ENCODE measurements at places on chromosomes 2 and 18.

GRCh38 chr18:32321826-32322225, 132.0 kb downstream of the MEP1B start:
- DNase-seq = no peak
- peaks cover 7% of the 10 kb centered on the region for H3K4me1 ChIP-seq
- H3K27ac ChIP-seq = no peak overlapping the region
- no peak overlapping the region for H3K4me3 ChIP-seq
- H3K27me3 ChIP-seq = no peaks in the 10 kb centered on the region
- H3K36me3 ChIP-seq = no peaks in the 10 kb centered on the region

DNA sequence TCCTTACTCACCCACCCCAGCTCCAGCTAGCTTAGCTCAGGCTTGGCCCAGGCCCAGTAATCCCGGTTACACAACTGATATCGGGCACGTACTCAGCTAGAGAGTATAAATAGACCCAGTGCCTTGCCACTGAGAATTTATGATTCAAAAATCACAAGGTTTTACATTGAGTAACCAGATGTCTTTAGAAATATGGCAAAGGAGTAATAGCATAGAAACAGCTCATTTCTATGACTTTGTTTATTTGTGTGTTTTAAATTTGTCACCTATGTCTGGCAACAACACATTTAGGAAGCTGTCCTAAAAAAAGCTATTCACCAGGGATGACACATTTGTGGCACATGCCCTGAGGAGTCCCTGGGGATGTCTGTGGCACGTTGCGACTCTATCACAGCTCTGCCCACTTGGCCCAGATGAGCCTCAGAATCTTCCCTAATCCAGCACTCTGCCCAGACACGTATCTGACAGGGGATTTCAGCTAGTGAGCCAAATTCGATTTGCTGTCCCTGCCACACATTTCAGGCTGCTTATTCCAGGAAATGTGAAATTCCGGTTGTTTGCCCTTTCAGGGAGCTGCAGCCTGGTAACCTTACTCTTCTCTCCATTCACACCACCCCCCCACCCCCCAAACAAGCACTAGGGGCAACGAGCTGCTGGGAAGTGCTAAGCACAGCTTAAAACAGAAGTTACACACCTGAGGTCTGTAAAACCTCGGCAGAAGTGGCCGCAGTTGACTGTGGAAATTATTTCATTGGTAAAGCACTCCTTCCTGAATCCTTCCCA, 85.4 kb upstream of the ZCCHC2 start:
- no peaks in the 10 kb centered on the region for H3K27me3 ChIP-seq
- no peaks in the 10 kb centered on the region for H3K36me3 ChIP-seq
- H3K27ac ChIP-seq = no peak overlapping the region

- H3K4me1 ChIP-seq = no peaks in the 10 kb centered on the region
- H3K27ac ChIP-seq = no peak overlapping the region
- H3K4me3 ChIP-seq = no peak overlapping the region
- no peaks in the 10 kb centered on the region for H3K36me3 ChIP-seq
- no peaks in the 10 kb centered on the region for H3K27me3 ChIP-seq
These were observed 267.7 kb downstream of the PRKCE start for GRCh38 chr2:45919160-45919650.

- H3K4me1 ChIP-seq = no peaks in the 10 kb centered on the region
- no peak overlapping the region for H3K4me3 ChIP-seq
- no peak for DNase-seq
- no peak overlapping the region for H3K27ac ChIP-seq
- H3K27me3 ChIP-seq = no peaks in the 10 kb centered on the region
- H3K36me3 ChIP-seq = no peaks in the 10 kb centered on the region
These were observed 11.8 kb downstream of the CHRNA1 start for GRCh38 chr2:174752403-174753037.

DNA sequence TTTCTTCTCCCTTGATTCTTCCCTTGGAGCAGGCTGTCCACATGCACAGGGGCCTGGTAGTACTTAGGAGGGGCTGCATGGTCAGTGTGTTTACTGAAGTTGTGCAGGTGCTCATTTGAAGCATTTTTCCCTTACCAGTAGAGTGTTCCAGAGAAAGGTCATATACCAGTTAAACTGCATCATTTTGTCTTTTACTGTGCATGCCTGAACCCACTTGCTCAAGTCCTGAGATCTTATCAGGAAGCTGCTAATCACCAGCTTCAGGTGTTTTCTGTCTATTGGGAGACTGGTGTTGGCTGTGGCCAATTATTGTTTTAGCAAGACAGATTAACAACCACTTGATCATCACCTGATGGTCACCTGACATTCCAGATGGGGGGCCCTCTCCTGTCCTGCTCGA, 676.6 kb downstream of the DPP10 start:
- H3K36me3 ChIP-seq = no peaks in the 10 kb centered on the region
- H3K27me3 ChIP-seq = no peaks in the 10 kb centered on the region
- peaks cover 6% of the 10 kb centered on the region for H3K4me1 ChIP-seq
- H3K27ac ChIP-seq = no peak overlapping the region
- no peak overlapping the region for H3K4me3 ChIP-seq
- no peak for DNase-seq
